ENCODE measurements at places on chromosomes 12 and 14. TPM values are rescaled to one million over a fixed set of nuclear protein-coding genes. Genes with fewer than 3 reads are reported as not detected.
A peak's percentile ranks its signal among the peaks of the same experiment; 100 is the strongest.

Gene NUP107
- 73.1 TPM for total RNA-seq

DNA sequence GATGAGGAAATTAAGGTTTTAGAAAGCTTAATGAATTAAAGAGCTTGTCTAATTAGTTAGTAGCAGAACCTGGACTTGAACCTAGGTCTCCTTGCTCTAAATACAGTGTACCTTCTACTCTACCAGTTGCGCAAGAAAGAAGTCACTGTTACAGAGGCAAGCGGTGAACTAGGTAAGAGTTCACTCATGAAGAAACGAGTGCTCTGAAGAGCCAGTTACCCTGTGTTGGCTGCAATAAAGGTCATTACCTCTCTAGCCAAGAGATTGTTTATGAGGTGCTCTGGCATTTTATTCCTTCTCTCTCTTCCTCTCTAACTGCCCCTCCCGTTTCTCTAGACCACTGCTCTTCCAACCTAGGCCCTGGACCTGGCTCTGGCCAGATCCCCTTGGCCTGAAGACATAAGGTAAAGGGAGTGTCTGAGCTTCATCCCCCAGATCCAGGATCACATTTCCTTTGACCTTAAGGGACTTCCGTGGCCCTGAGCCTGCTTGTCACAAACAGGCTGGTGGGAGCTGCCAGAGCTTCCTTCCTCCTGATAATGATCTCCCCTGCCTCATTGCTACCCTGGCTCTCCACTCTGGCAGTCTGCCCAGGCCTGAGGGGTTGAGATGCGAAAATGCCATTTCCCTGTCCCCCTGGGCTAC, 1.9 kb downstream of the RNASE7 start:
- no peak for DNase-seq

DNA sequence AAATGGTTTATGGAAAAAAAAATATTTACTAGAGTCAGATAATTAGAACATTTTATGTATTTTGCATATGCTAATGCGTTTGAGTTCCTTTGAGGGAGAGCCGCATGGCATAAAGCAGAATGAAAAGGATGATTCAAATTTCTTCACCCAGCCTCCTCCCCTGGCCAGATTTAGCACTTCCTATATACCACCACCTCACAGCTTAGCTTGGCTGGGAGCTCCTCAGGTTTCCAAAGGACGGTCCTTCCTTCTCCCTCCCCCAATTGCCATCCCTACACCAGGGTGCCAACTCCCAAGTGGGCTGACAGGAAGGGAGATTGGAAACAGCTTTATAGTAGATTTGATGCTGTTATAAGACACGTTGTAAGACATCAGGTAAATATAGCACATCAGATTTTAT, 157.4 kb downstream of the RGS6 start:
- DNase-seq = no peak

Gene EML5
- total RNA-seq = 0.33 TPM

Gene C12orf56
- total RNA-seq = not detected

DNA sequence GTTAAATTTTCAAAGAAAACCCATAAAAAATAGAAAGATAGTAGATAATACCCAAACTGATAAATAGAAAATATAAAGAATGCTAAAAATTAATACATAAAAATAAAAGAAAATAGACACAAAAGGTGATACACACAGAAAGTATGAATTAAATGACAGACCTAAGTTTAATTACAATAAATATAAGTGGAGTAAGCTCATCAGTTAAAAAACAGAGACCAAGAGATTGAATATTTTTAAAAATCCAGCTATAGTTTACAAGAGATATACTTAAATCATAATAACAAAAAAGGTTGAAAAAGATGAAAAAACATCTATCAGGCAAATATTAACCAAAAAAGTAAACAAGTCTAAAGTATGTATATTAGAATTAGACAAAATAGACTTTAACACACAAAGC, 268.2 kb downstream of the SOX5 start:
- no peak for DNase-seq

Gene CLMN
- 40.4 TPM for total RNA-seq

Gene REC8
- 68.3 TPM for total RNA-seq

DNA sequence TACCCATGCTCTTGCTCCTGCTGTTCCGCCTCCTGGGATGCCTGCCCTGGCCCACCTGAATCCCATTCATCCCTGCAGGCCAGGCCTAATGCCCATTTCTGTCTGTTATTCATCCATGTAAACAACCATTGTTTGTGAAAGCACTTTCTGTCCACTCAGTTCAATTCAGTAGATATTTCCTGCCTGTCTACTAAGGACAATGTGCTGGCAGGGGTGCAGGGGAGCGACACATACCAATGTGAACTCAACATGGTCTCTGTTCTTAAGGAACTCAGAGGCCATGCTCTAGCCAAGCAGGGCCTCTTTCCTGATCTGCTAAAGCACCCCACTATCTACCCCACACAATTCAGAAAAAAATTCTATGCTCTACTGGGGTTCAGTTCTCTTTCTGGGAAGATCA, 88.5 kb upstream of the ZFP36L1 start:
- no peak for DNase-seq

DNA sequence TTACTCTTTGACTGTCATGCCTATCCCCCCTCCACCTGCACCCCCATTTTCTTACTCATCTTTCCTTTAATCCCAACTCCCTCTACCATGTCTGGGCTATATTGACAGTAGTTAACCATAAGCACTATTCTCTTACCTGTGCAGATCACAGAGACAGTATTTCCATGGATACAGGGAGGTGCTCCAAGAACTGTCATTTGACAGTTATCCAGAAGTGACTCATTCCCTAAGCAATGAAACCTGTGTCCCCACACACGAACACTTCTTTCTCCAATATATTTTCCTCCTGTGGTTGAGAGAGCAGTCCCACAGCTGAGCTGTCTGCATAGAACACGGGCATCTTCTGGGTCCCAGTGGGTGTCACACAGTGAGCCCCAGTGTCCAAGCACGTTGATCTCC, 68.8 kb downstream of the CD163L1 start:
- no peak for DNase-seq

DNA sequence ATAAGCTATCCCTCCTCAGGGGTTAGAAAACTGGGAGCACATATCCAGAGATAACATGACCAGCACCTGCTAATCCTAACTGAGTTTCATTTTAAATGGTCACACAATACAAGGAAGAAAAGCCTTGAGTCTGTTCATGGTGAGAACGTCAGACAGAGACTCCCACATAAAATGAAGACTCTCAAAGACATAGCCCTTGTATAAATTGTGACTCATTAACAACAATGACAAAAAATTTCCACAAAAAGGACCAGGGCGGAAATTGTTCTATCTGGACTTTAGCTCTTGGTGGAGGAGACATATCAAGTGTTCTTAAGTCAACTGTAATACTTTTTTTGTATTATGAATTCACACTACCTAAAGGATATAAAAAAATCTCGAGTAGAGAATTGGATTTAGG, 313.7 kb upstream of the DCN start:
- DNase-seq = no peak

GRCh38 chr12:131848753-131849152, 20.6 kb downstream of the MMP17 start:
- no peak for DNase-seq

GRCh38 chr14:69749956-69750355, 17.0 kb upstream of the SRSF5 start:
- DNase-seq = peak; percentile 32

Gene TSHR
- not detected for total RNA-seq

GRCh38 chr14:64721391-64721791, 17.2 kb downstream of the PLEKHG3 start:
- no peak for DNase-seq

GRCh38 chr12:94813314-94813713, 163.0 kb upstream of the TMCC3 start:
- no peak for DNase-seq

GRCh38 chr12:26252946-26253345, 57.6 kb downstream of the SSPN start:
- DNase-seq = no peak

DNA sequence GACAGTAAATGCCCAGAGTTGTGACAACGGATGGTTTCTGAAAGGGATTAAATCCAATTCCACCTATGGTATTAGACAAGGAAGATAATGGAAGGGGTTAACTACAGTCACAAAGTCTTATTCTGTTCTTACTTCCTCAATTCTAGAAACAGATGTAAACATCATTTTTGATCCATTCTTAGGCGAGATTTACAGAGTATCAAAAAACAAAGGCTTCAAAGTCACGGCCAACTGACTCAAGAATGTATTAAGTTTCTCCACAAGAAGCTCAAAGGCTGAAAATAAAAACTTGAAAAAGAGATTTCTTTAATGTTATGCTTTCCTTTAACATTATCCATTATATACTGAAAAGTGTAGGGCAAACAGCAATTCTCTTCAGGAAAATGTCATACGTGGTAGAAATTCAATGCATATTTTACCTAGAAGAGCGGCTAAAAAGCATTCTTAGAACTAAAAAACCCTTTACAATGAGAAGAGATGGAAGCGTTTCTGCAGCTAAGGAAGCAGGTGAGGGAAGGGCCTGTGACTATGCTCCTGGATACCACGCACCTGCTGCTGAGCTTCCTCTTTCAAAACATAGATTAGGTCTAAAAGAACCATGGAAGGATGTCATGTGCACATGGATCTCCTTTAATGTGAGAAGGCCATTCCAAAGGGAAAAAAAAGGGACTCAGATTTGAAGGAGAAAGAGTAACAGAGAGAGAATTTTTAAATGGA, 185.8 kb downstream of the STXBP6 start:
- DNase-seq = no peak

DNA sequence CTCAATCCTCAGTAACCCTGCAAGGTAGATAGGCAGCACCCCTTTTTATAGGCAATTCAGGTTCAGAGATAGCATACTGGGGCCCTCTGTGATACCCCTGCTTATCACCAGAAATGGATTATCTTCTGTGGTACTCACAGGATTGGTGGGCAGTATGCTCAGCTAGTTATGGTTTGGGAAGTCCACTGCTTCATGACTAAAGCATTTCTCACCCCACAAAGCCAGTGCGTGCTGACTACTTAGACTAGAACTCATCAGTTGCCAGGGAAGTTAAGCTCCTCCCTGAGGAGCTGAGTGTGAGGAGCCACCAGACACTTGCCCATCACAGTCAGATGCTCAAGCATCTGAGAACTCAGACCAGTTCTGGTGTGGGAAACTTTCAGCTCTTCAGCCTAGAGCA, 76.3 kb downstream of the SCAF11 start:
- DNase-seq = no peak

Gene KRT83
- total RNA-seq = not detected

GRCh38 chr12:99644629-99645028, 2.9 kb upstream of the GARIN6 start:
- DNase-seq = no peak

Gene KRT72
- total RNA-seq = not detected

DNA sequence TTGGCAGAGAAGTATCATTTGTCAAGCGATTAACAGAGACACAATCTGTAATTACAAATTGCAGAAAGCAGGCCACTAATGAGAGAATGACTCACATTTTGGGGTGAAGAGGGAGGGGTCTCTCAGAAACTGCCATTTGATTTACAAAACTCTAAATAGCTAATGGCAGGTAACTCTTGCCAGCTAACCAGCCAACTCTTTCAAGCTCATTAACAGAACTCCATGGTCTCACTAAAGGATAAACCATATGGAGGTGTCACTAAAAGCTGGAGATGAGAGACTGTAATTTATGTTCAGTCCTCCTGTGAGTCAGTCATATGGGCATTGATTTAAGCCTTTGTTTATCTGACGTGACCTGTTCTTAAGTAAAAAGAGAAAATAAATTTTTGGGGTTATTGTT, 336.4 kb downstream of the FOXG1 start:
- no peak for DNase-seq

- no peak for DNase-seq
Measured at GRCh38 chr12:92400006-92400405, 254.4 kb upstream of the BTG1 start.

DNA sequence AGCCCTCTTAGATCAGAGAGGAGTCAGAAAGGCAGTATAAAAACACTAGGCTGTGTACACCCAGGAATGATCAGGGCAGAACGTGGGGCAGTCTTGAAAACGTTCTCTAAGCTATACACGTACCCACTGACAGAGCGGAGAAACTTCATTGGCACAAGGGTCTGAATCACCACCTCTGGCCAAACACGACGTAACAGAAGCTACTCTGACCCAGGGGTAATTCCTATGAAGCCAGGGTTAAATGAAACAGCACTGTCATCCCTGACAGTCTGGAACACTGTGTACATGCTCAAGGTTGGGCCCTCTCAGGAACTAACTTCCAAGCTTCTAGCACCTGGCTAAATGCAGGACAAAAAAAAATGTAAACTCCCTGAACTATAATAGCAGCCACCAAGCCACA, 38.4 kb downstream of the PARP11 start:
- DNase-seq = no peak

- DNase-seq = no peak
Measured at GRCh38 chr14:36086629-36087395, 89.7 kb downstream of the PTCSC3 start.

Gene PDE3A
- total RNA-seq = 2.2 TPM

DNA sequence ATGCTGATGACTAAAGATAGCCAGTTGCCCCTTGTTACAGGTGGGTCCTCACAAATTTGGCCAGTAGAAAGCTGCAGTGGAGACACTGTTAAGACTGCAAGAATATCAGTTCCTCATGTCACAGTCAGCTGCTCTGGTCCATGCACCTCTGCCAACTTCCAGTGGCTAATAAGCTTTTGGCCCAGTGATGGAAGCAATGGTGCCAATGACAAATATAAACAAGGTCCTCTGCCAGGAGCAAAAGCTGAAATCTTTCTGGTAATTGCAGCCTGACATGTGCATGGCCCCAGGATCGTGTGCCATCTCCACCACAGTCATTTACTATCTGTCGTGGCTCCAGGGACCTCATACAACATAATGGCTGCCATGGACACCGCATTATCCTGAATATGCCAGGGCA, 85.4 kb upstream of the TMEM260 start:
- DNase-seq = no peak

Gene INSM2
- total RNA-seq = not detected

GRCh38 chr14:76081642-76082041, 70.1 kb upstream of the GPATCH2L start:
- no peak for DNase-seq

DNA sequence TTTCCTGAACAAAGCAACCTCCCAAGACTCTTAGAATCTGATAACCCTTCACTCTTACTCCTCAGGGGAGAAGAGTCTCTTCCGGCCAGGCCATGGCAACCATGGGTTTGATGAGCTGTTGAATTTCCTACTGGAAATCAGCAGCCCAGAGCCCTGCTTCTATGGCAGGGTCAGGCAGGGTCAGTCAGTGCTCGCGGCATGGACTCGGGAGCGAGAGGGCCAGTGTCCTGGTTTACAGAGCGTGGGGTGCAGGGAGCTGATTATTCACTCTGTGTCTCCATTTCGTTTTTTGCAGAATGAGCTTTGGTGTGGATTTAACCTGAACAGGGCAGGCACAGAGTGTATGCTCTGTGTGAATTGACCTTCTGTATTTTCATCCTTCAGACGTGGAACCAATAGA, 340.6 kb upstream of the SFSWAP start:
- no peak for DNase-seq

Measured in GM12878 (cell line).